ENCODE measurements at places on chromosomes 3 and 15.
A peak's percentile ranks its signal among the peaks of the same experiment; 100 is the strongest.

GRCh38 chr15:81807806-81808205 is 238.0 kb downstream of the MEX3B start:
- DNase-seq = no peak

- no peak for DNase-seq
Measured at GRCh38 chr15:61794276-61794675, 266.0 kb downstream of the VPS13C start.

GRCh38 chr15:97654481-97655076 is 305.9 kb upstream of the ARRDC4 start:
- peak; percentile 16 for DNase-seq

- DNase-seq = no peak
Measured at GRCh38 chr3:71144525-71145253, 438.8 kb downstream of the FOXP1 start.

DNA sequence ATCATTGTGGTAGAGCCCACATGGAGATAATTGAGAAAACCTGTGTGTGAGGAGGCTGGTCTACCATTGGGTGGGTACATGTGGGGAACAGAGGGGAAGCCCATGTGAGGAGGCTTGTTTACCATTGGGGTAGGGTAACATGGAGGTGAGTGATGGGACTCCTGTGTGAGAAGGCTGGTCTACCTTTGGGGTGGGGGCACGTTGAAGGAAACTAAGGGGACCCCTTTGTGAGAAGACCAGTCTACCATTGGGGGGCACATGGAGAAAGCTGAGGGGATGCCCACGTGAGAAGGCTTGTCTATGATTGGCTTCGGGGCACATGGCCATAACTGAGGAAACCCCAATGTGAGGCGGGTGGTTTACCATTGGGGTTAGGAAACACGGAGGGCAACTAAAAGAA is 158.5 kb downstream of the FBLN2 start:
- DNase-seq = no peak

GRCh38 chr15:48671103-48672022 is 25.9 kb upstream of the FBN1 start:
- DNase-seq = peak; percentile 80

DNA sequence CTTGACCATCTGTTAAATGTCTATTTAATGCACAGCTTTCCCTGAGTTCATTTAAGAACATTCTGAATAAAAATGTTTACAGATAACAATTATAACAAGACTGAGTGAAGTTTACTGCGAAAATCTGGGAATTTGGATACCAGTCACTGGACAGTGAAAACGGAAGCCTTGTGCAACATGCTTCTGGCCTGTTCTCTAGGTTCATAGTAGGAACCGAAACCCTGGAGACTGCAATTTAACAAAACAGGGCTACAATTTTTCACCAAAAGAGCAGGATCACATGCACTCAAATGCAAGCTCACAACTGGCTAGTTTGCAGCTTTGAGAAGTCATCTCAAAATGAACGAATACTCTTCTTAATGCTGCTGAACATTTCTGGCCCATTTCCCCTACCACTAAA is 435.9 kb downstream of the NR2F2 start:
- DNase-seq = no peak

DNA sequence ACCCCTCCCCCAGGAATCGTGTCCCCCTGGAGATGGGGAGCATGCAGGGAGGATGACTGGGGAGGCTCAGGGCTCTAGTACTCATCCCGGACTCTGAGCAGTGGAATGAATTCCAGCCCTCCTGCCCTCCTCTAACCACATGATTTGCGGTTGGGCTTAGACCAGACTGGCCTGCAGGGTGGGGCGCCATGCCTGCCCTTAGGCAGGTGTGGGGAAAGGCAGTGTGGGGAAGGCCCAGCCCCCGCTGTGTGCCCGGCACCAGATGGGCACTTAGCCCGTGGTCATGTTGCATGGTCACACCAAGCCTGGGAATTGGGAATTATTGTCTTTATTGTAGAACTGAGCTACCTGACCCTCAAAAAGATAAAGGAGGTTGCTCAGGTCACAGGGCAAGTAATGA is 283.8 kb downstream of the TLE3 start:
- DNase-seq = no peak

GRCh38 chr15:88918738-88919137 is 5.6 kb upstream of the MFGE8 start:
- no peak for DNase-seq

- no peak for DNase-seq
Measured at GRCh38 chr3:79651536-79652065, 116.2 kb downstream of the ROBO1 start.

- DNase-seq = no peak
Measured at GRCh38 chr15:56495053-56495452, 30.1 kb upstream of the MNS1 start.

GRCh38 chr15:49696433-49696832 is 75.6 kb downstream of the DTWD1 start:
- no peak for DNase-seq

DNA sequence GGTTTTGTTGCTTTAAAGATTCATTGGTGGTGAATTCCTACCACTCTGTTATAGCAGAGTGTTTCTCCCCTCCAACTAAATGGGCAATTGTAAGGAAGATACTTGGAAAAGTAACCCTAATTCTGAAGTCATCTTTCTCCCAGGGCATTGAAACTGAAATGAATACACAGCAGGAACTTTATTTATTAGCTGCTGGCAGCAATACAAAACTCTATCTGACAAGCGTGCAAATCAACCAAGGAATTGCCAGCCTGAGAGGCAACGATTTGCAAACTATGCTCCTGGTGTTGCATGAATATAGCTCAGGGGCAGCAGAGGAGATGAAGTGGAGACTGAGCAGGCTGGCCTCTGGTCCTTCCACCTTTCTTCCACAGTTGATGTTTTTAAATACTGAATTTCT is 48.9 kb downstream of the CD200R1 start:
- no peak for DNase-seq

GRCh38 chr3:67524046-67524445 is 130.4 kb downstream of the SUCLG2 start:
- no peak for DNase-seq

DNA sequence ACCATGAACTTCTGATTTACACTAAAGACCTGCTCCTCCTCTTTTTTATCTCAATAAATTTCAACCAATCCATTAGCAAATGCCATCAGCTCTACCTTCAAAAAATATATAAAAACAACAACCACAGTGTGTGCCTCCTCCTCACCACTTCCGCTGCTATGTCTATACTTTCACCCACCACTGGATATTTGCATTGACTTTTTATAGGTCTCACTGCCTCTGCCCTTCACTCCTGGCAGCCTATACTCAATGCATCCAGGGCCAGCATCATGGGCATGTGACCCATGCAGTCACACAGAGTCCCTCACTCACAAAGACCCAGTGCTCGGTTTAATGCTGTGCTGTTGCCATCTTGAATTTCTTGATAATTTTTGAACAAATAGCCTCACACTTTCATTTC is 53.5 kb upstream of the CCDC54 start:
- no peak for DNase-seq

DNA sequence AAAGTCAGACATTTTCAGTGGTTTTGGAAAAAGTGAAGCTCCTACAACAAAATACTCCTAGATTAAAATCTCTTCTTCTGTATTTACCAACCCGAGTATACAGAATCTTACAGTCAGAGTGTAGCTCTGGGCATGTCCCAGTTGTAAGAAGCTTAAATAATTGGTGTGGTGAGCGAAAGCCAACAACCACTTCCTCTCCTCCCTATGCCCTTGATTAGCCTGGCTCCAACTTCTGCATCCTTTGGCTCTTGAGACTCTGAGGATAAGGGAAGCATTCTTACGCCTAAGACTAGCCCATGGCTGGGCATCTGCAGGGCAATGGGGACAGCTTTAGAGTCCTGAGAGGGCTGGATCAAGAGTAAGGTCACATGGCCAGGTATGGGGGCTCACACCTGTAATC is 25.5 kb downstream of the RFT1 start:
- DNase-seq = no peak

DNA sequence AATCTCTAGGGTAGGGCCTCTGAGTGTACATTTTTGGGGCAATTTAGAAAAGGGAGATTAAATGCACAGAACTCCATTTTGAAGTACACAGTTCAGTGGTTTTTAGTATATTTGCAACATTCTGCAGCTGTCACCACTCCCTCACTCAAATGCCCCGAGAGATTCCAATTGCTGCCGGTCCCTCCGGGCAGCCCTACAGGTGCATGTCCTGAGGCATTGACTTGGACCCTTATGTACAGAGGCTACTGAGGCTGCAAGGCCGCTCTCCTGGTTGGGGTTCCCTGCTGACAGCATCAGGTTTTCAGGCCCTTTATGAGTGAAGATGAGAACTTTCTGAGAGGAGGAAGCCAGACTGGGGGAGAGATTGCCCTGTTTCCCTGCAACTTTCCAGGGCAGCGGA is 39.6 kb downstream of the SMAD6 start:
- no peak for DNase-seq

GRCh38 chr3:107740992-107741896 is 218.5 kb downstream of the BBX start:
- DNase-seq = no peak

DNA sequence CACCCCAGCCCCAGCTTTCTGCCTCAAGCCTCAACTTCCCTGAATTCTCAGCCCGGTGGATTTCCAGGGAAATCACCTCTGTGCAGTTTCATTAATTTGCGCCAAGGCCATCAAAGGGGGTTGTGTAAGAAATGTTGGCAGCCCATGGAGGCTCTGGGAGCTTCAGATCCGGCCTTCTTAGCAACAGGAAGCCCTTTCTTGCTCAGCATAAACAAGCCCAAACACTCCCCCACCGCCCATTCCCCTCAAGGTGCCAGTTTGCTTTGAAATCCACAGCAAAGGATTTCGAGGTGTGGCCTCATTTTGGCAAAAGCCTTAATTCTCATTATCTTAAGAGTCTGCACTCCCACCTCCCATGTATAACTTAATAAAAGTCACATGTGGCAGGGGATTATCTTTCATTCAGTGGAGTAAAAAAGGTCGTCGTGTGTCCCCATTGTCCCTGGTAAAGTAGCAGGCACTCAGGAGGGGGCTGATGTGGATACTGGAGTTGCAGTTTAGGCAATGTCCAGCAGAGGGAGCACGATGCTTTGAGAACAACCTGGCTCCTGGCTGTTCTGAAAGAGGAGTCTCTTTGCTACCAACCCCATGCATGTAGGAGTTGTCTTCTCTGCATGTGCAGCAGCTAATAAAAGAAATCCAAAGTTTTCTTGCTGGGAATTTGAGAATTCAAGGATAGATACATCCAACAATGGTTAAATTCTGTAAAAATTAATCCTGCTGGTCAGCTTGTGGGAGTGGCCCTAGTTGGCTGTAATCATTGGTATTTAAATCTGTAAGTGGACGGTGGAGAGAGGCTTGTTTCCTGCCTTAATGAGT is 39.5 kb downstream of the EBLN2 start:
- DNase-seq = peak; percentile 89

GRCh38 chr15:88982304-88982945 is 69.2 kb upstream of the MFGE8 start:
- peak; percentile 73 for DNase-seq

GRCh38 chr15:69712991-69713390 is 260.4 kb downstream of the RPLP1 start:
- no peak for DNase-seq

GRCh38 chr3:35596335-35596995 is 42.9 kb upstream of the ARPP21 start:
- DNase-seq = no peak

- DNase-seq = no peak
Measured at GRCh38 chr3:140470962-140471361, 206.9 kb upstream of the TRIM42 start.

DNA sequence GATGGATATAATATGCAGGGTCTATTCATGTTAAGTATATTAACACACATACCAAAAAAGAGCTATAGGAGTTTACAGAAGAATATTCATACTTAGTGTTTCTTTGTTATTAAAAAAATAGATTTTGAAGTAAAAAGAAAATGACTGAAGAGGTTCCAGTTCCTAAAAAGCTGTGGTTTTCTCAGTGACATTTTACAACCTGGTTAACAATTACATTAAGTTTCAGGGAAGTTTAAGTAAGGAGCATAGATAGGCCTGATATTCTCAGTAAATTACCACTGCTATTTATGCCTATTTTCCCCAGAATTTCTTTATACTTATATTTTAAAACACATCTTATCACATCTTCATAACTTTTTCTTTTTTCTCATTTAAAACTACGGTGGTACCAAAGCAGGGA is 43.6 kb upstream of the SPTSSB start:
- no peak for DNase-seq

DNA sequence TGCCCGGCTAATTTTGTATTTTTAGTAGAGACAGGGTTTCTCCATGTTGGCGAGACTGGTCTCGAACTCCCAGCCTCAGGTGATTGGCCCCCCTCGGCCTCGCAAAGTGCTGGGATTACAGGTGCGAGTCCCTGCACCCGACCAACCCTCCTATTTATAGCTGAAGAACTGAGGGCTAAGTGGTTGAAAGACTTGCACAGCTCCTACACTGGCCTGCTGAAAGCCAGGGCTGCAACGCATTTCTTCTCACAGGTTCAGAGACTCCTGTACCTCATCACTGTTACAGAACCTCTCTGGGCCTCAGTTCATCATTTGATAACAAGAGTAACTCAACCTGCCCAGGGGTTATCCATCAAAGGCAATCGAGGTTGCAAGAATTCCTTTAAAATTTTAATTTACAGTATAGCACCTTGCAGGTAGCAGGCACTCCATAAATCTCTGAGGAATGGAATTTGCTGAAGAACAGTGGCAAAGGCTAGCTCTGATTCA is 626.5 kb upstream of the TBL1XR1 start:
- no peak for DNase-seq

DNA sequence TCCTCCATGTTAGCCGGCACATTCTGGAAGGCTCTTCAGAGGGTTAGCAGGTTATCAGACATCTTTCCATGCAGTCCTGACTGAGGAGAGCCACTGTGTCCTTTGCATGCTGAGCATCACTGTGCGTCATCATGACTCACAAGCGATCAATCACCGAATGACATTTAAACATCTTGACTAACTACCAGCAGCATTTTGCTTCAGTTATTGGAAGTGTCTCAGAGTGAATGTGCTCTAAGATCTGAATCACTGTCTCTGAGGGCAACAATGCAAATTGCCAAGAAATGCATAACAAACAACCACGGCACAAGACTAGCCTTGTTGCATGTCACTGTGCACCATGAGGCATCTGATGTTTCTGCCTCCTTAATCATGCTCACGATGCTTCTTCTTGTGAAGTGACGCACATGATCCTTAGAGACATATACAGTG is 18.3 kb upstream of the ATP8B4 start:
- no peak for DNase-seq

GRCh38 chr3:16079519-16079918 is 95.0 kb upstream of the GALNT15 start:
- no peak for DNase-seq

GRCh38 chr15:40289140-40289775 is 6.4 kb upstream of the ANKRD63 start:
- DNase-seq = no peak

- DNase-seq = no peak
Measured at GRCh38 chr3:107082527-107082926, 294.7 kb upstream of the CCDC54 start.

GRCh38 chr15:89767411-89767915 is 8.7 kb upstream of the MESP2 start:
- DNase-seq = no peak
